H9 (cell line): ENCODE measurements at places on chromosomes 5 and 9. TPM values are rescaled to one million over a fixed set of nuclear protein-coding genes. Genes with fewer than 3 reads are reported as not detected.

The MAPKAP1 gene
- 86.4 and 97.0 TPM in 2 replicates for total RNA-seq

The FOXD1 gene
- 0.20 and 0.31 TPM in 2 replicates for total RNA-seq

The RNF224 gene
- total RNA-seq: 0.15 and 0.20 TPM in 2 replicates

The HSPB3 gene
- total RNA-seq: not detected in 2 replicates

The ROR2 gene
- 2.7 TPM in 2 replicates for total RNA-seq

- H3K27ac ChIP-seq: no peak overlapping the region
- peak overlapping the region; percentile 99 for H3K4me3 ChIP-seq
- no peaks in the 10 kb centered on the region for H3K4me1 ChIP-seq
- H3K36me3 ChIP-seq: peaks cover 8% of the 10 kb centered on the region
- H3K27me3 ChIP-seq: no peaks in the 10 kb centered on the region
These were observed 1.0 kb downstream of the CERT1 start for GRCh38 chr5:75510417-75510835.

- no peaks in the 10 kb centered on the region for H3K27me3 ChIP-seq
- no peaks in the 10 kb centered on the region for H3K4me1 ChIP-seq
- H3K4me3 ChIP-seq: no peak overlapping the region
- no peak overlapping the region for H3K27ac ChIP-seq
- no peak for DNase-seq
These were observed 81.6 kb upstream of the GDNF start for GRCh38 chr5:37921452-37921851.

GRCh38 chr5:73945505-73945904 lies 319.5 kb downstream of the ARHGEF28 start:
- no peaks in the 10 kb centered on the region for H3K4me1 ChIP-seq
- H3K27ac ChIP-seq: no peak overlapping the region
- peaks cover 4% of the 10 kb centered on the region; the same call in 1 of the 2 replicates for H3K36me3 ChIP-seq
- DNase-seq: no peak
- no peaks in the 10 kb centered on the region for H3K27me3 ChIP-seq

DNA sequence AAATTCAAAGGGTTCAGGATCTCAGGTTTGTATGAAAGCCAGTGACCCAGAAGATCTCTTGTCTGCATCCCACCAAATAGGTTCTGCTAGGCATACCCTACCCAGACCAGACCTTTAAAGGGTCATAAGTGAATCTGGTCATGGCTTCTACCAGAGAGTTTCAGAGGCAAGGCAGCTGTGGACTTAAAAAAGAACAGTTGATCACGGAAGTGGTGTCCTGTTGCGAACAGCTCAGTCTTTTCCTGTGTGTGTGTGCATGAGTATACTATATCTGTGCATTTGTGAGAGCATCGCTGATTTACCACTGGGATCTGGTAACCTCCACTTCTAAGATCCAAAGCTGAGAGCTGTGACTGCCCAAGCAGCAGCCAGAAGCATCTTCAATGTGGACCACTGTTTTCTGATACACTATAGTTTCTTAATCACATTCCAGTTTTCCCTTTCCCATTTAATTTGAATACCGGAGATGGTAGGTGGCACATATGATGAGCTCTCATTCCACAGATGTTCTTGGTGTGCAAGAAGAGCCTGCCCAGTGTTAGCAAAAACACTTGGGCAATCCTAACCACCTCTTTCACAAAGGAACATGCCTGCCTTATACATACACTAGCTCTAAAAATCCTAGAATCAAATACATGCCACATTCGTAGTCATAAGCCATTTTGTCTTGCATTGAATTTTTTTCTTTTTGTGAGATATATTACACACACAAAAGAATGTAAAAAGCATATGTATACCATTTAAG lies 36.2 kb upstream of the OR2S2 start:
- no peak overlapping the region for H3K4me3 ChIP-seq
- DNase-seq: no peak
- H3K27me3 ChIP-seq: no peaks in the 10 kb centered on the region
- 0 out of 2 replicates have a peak, but pooled peaks cover 1% of the 10 kb centered on the region for H3K4me1 ChIP-seq
- H3K36me3 ChIP-seq: no peaks in the 10 kb centered on the region

DNA sequence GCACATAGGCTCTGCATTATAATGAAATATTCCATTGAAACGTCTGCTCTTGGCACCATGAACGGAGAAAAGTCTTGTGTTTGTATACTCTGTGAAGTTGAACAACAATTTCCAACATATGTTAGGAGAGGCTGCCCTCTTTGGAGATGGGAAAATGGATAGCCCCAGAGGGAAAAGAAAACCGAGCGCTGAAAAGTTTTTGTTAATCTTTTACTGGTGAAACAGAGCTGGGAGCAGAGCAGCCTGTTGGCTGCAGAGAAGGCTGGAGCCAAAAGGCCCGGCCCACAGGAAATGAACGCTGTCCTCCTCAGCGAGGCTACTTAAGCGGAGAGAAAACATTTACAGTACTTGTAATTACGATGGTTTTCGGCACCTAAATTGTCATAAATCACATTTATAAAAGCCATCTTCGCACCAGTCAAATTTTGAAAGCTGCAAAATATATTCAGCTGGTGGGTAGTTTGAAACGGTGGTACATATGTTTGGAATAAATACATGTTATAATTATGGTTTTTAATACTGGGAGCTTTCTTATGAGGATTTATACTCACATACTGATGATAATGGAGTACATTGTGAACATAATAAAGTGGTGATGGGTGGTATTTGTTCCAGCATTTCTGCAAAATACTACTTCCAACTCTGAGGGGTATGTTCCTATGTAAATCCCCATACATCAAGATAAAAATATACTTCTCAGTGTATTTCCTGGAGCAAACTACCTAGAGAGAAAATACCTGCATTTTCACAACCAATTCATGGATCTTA lies 129.6 kb upstream of the CNTLN start:
- H3K36me3 ChIP-seq: no peaks in the 10 kb centered on the region
- peak; percentile 55 for DNase-seq
- no peak overlapping the region for H3K27ac ChIP-seq
